ENCODE measurements at places on chromosomes 2 and 18. TPM values are rescaled to one million over a fixed set of nuclear protein-coding genes. Genes with fewer than 3 reads are reported as not detected.

ACOXL gene
- not detected for total RNA-seq

TMEM169 gene
- total RNA-seq = 0.42 TPM

PRSS56 gene
- total RNA-seq = 0.11 TPM

SULT1C4 gene
- not detected for total RNA-seq

RAD51AP2 gene
- not detected for total RNA-seq

MAP3K19 gene
- not detected for total RNA-seq

ACTR1B gene
- total RNA-seq = 47.1 TPM

ARHGEF33 gene
- total RNA-seq = not detected

CAVIN2 gene
- total RNA-seq = 35.7 TPM

GPAT2 gene
- not detected for total RNA-seq

CAPN14 gene
- total RNA-seq = not detected

RNF144A gene
- total RNA-seq = 10.0 TPM

POTEI gene
- total RNA-seq = not detected

C2orf66 gene
- total RNA-seq = 0.12 TPM

CFAP210 gene
- 0.50 TPM for total RNA-seq

LYPD1 gene
- 14.4 TPM for total RNA-seq

All from A549 treated with GW870086 at 1 μM for 4 hours (cell line).